Suppressor macrophage treated with lipopolysaccharide for 1 hour (primary cell): ENCODE measurements at places on chromosomes 11 and 22.
A peak's percentile ranks its signal among the peaks of the same experiment; 100 is the strongest.

DNA sequence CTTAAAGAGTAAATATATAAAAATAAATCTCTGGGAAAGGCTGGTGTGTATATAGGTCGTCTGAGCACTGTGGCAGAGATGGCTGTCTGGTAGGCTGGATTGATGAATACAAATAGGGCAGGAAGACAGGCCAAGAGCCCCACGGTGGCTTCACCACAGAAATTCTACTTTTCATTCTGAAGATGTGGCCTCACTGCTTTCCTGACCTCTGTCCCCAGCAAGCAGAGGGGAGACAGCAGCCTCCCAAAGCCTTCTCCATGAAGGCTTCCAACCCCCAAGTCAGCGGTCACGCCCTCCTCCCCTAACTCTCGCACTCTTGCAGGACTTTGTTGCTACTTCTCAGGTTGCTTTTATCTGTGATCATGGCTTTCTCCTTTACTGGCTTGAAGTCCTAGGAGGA, 10.6 kb upstream of the KCNJ1 start:
- no peak for DNase-seq

DNA sequence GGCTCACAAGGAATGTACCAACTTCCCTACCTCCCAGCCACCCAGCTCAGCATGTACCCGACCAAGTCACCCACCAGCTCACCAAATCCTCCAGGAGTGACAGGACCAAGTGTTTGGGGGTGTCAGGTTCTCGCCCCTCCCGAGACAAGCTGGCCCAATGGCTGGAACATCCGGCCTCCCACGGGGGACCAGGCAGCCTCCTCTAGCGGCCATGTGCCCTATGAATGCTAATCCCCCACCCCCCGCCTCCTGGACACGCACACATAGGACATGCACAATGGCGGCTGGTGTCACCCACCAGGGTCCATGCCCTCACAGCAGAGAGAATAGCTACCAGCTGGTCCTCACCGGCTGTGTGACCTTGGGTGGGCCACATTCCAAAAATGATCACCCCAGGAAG, 151.0 kb downstream of the MN1 start:
- no peak for DNase-seq

DNA sequence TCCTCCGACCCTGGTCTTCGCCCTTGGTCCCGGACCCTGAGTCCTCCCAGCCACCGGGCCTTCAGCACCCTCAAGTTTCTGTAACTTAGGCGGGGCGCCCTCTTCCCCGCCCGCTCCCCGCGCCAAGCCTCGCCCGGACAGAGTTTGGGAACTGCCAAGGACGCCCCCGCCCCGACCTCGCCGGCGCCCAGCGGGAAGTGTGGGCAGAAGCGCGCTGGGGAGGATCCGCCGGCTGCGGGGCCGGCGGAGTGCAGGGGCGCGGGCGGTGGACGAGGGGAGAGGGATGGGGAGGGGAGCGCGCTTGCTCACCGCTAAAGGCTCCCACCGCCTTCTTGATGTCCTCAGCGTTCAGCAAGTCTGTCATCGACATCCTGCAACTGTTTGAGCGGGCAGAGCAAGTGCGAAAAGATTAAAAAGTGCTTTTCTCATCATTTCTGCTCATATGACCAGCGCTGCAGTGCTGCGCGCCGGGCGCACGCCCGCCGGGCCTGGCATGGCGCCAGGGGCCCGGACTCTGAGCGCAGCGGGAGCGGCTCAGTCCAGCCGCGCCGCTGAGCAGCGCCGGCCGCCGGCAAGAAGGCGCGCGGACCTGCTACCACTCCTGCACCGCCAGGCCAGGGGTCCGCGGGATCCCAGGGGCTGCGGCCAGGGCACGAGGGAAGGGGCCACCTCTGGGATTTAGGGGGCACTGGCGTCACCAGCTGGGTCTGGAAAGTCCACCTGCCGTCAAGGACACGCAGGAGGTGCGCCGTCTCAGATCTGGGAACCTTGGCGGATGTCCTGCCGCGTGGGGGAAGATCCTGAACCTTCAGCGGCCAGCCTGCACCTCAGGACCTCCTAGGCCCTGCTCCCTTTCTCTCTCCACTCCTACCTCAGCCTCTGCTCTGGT, at the start of gene PVALB:
Gene PVALB, minus strand, starts transcription at position 400 of the 889 bp plus-strand sequence. Its CDS starts 30 bp downstream, at position 370.
- peak; percentile 79 for DNase-seq

- DNase-seq, result no peak
Measured at GRCh38 chr22:44382116-44383038, 69.6 kb upstream of the SHISAL1 start.

DNA sequence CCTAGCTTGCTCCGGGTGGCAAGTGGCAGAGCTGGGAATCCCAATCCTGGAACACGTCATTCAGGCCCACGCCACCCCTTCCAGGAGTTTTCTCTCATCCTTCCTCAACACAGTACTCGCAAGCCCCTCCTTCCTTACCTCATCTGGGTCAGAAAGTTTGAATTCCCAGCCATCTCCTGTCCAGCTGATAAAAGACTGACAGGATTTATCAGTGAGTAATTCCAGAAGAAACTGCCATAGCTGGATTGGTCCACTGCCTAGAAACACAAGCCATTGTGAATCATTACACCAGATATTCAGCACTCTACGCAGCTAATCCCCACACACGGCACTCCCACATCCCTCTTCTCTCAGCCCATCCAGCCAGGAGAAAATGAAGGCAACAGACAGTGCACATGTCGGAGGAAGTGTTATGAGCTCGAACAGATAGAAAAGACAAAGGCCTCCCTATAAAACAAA, 124.0 kb downstream of the ETS1 start:
- no peak for DNase-seq
